ENCODE measurements at places on chromosomes 3 and 15.

- no peak for DNase-seq
Observed at GRCh38 chr15:29377161-29377560, 107.5 kb upstream of the NSMCE3 start.

DNA sequence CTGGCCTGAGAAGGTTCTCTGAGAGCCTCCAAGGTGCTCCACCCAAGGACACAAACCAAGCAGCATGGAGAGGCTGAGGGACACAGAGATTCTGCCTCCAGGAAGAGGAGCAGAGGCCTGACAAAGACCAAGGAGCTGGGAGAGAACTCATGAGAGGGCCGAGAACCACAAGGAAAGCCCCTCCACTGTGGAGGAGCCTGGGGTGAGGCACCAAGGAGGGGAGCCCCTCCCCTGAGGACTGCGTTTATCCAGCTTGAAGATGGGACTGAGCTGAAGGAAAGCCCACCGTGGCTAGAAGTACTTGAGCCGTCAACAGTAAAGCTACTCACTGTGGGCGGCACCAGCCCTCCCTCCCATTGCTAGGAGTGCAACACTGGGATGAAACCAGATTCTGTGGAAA lies 63.1 kb upstream of the MEF2A start:
- no peak for DNase-seq

DNA sequence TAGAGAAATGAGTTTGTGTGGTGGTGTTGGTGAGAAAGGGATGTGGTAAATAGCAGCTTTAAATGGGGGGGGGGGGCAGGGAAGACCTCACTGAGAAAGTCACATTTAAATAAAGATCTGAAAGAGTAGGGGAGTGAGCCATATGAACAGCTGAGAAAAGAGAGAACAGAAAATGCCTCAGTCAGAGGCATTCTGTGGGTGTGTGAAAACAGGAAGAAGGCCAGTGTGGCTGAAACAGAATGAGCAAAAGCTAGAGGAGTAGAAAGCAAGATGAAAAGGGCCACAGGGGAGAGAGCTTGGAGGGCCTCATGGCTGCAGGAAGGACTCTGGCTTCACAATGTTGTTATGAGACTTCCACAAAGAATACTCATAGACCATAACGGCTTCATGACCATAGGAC lies 783.3 kb downstream of the ZPLD1 start:
- no peak for DNase-seq

DNA sequence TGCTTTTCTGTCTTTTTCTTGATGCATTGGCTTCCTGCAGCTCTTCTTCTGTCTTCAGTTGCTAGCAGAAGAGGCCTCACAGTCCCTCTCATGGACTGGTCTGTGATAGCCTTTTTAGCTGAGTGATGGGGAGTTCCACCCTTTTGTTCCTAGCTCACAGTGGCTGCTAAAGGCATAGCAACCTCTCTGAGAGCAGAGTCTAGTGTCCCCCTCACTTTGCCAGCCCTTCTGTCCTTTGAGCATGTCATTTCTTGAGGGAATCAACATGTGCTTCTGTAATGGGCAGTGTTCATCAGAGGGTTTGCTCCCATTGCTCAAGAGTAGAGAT lies 44.4 kb downstream of the GAP43 start:
- no peak for DNase-seq

- peak; percentile 9 for DNase-seq
Observed at GRCh38 chr15:25783607-25784540, 79.3 kb downstream of the ATP10A start.

DNA sequence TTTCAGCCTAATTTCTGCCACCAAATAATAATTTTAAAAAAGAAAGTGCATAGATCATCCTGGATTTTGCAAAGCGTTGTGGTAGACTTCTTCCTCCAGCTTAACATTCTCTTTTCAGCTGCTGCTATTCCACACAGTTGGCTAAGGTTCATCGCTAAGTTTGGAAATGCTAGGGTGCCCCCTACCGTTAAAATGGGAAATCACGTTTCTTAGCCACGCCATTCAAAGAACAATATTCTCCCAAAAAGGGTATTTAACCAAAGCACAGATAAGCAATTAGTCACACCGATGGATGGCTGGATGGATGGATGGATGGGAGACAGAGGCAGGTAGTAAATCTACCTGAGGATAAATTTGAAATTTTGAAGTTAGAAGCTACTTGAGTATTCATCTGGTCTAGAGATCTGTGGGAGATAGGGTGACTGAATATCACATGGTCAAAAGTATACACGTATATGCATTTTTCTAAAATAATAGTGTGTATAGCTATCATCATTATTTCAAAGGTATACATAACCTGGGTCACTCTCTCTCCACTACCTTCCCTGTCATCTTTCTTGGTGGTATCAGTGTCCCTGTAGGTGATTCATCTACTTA lies 67.2 kb downstream of the EFHB start:
- DNase-seq: no peak

GRCh38 chr3:177468331-177468730 lies 271.0 kb upstream of the TBL1XR1 start:
- no peak for DNase-seq

GRCh38 chr3:112351036-112351435 lies 18.1 kb downstream of the CD200 start:
- no peak for DNase-seq

DNA sequence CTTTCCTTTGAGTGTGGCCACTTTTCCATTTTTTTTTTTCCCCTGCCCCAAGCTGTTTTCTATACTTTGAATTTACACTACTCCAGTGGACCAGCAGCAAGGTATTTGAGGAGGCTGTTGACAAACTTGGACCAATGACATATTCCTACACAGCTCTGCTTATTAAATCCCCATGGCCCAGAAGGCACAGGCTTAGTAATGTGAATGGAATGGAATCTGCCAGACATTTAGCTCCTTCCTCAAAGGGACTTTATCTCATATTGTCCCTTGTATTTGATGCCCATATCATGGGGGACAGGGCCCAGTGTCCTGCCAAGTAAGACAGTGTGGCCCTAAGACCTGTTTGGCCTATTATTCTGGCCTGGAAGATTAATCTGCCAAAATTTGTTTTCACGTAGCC lies 107.5 kb downstream of the CHCHD6 start:
- DNase-seq: no peak

GRCh38 chr3:44914936-44915335 lies 40.5 kb downstream of the TGM4 start:
- no peak for DNase-seq

GRCh38 chr3:181755959-181756358 lies 44.2 kb downstream of the SOX2 start:
- no peak for DNase-seq

GRCh38 chr15:44779761-44780160 lies 43.4 kb downstream of the TRIM69 start:
- DNase-seq: no peak

DNA sequence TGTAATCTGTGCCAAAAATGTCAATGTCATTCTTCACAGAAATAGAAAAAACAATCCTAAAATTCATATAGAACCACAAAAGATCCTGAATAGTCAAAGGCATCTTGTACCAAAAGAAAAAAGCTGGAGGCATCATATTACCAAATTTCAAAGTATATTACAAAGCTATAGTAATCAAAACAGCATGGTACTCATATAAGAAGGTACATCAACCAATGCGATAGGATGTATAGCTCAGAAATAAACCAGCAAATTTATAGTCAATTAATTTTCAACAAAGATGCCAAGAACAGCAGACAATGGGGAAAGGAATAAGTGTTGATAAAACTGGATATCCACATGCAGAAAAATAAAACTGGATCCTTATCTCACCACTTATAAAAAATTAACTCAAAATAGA lies 150.5 kb upstream of the PRICKLE2 start:
- no peak for DNase-seq

- DNase-seq: no peak
Observed at GRCh38 chr3:18643281-18643680, 218.1 kb upstream of the SATB1 start.

- DNase-seq: no peak
Observed at GRCh38 chr3:78825118-78825857, 942.5 kb downstream of the ROBO1 start.

DNA sequence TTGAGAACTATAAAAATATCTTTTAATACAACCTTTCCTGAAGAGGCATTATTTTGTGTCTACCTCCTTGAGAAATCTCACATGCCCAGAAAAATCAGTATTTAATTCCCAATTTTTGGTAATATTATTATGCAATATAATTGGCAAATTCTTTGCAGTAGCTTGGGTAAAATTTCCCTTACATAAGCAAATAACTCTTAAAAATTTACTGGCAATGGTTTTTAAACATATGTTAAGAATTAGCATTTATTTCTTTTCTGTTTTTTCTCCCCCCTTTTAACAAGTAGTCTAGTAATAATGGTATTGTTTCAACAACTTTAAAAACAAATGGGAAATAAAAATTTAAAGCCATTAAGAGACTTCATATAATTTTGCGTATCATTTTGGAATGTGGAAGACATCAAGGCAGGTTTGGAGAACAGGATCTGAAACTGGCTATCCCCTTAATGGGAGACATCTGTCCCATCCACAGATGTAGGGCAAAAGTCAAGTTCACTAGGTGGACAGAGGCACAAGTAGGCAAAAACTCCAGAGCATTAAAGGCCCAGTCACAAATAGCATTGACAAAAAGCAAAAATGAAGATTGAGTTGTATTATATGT lies 89.6 kb upstream of the AADACL2 start:
- no peak for DNase-seq

GRCh38 chr3:100113723-100114412 lies 433 bp downstream of the FILIP1L start:
- DNase-seq: no peak

DNA sequence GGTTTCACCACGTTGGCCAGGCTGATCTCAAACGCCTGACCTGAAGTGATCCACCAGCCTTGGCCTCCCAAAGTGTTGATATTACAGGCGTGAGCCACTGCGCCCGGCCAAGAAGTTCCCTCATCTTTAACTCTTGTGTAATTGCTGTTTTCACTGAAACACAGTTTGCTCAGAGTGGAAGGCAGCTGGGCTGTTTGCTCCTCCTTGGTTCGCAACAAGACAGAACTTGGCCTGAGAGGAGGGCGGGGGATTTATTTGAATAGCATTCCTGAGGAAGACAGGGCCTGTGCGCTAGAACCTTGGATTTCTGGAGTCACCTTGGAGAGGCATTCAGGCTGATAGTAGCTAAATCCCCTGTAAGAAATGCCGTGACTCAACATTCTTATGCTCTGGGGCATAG lies 226.7 kb upstream of the MCTP2 start:
- DNase-seq: no peak

DNA sequence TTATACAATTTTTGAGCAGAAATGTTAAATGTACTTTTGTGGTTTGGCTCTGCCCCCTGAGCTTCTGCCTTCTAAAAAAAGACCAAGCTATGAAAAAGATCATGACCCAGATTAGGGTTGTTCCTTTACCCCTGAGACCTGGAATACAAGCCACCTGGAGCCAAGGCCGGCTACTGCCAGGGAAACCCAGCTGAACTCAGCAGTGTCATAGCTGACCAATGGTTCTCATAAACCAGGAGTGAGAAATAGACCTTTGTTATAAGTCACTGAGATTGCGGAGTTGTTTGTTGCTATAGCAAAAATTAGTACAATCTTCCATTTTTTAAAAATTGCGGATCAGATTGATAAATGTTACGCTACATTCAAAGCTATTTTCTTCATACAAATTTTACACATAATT lies 1261.7 kb downstream of the ROBO1 start:
- DNase-seq: no peak

- no peak for DNase-seq
Observed at GRCh38 chr3:104916971-104917370, 449.7 kb upstream of the ALCAM start.

DNA sequence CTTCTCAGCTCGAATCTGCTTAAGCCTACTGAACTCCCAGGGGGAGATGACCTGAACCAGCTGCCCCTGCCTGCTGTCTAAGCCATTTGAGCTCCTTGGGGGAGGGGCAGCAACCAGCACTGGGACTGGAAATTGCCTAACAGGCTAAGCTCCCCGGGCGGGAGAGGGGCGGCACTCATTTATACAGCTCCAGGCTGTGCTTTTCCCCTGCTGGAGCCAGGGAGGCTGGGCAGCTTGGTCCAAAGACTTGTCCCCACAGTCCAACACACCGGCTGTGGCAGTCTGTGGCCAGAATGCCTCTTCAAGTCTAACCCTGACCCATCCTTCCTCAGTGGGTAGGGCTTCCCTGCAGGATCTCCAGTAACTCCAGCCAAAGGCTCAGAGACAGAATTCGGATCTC lies 1241.5 kb downstream of the ROBO2 start:
- no peak for DNase-seq

GRCh38 chr3:76941376-76941775 lies 98.5 kb upstream of the ROBO2 start:
- DNase-seq: no peak

DNA sequence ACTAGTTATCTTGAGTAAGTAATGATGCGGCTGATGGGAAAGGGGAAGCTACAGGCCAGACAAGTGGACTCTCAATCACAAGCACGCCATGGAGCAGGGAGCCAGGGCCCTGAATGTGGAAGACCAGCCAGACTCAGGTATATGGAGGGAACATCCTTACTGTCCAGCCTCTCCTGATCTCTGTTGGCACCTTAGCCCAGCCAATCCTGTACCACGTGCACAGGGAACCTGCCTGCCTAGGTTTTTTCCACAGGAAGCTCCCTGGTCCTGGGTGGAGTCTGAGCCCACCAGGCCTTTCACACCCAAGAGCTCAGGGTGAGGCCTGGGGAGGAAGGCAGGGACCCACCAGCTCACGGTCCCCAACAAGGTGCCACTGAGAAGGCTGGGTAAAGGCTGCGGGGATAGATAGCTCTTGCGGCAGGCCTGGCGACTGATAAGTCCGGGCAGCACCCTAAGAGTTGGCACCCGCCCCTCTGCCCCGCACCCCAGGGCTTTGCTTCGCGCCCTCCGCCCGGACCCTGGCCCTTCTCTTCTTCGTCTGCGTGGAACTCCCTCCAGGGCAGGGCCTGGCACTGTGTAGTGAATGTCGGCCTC lies 933 bp upstream of the APEH start:
- DNase-seq: no peak

DNA sequence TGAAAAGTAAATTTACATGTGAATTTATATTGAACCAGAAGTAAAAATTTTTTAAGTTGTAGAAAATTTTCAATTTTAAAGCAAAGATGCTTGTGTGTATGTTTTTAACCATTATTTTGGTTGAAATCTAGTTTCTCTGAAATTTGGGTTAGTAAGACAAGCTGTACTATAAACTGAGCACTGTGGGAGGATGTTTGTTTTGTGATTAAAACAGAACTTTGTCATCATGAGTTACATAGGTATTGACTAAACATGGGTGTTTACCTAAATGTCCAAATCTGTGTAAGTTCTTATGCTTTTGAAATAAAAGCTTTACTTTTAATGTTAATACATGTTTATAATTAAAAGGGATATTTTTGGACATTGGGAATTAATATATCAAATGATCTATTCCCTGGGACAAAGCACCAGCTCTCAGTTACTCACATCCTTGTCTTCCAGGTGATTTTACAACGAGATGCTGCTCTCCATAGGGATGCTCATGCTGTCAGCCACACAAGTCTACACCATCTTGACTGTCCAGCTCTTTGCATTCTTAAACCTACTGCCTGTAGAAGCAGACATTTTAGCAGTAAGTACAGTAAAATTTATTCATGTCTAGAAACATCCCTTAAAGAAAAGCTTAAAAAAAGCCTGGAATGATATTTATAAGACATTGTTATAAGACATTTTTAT lies 32.7 kb downstream of the RNF13 start:
- DNase-seq: no peak
